Stimulated activated CD8-positive, alpha-beta memory T cell treated with anti-CD3 and anti-CD28 coated beads, Interleukin-15, amount 100 ng/mL, for 4 hours (primary cell): ENCODE measurements at places on chromosomes 3 and 15.

GRCh38 chr15:40909662-40910630, 15.7 kb downstream of the VPS18 start:
- DNase-seq = no peak

DNA sequence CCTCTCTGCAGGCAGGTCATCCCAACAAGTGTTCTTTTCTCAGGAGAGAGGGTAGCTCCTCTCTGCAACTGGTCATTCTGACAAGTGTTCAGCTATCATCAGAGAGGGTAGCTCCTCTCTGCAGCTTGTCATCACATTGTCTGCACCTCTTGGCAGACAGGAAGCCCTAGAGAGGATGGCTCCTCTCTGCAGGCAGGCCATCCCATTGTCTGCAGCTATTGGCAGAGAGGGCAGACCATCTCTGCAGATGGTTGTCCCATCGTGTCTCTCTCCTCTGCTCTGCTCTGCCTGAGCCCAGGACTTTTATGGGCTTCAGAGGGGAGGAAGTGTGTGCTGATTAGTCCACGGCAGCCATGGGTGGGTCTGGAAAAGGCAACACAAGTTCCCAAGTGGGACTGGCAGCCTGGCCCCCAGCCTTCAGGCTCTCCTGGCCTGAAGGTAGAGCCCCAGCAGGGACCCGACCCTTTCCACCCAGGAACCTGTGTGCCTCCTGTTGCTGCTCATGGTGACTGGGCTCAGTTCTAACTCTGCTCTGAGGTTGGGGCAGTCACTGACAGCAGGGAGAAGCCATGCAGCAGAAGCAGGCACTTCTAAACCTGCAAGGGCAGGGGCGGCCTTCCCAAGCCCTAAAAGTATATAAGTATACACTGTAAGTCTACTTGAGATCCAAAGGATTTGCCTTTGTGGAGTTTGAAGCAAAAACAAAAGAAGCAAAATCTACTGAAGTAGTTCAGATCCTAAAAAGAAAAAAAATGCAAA, 637.9 kb downstream of the PLOD2 start:
- DNase-seq = no peak

DNA sequence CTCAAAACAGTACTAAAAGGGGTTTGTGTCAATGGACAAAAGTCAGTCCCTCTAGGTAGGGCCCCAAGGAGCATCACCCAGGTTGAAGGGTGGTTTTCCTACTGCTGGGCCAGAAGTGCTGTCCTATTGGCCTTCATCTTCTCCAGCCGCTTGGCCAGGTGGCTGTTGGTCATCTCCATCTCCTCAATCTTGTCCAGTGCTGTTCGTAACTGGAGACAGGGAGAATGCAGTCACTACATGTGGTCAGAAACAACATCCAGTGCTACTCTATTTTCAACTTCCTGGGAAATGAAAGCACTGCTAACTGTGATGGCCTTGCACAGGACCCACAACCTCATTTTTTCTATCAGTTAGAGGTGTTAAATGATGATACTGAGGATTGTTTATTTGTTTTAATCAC, 60.4 kb downstream of the MLH1 start:
- DNase-seq = no peak

GRCh38 chr3:60573494-60573893, 677.8 kb downstream of the FHIT start:
- DNase-seq = no peak

GRCh38 chr3:187551416-187551815, 118.8 kb downstream of the SST start:
- DNase-seq = no peak

GRCh38 chr3:124206225-124207055, 214.5 kb upstream of the ROPN1 start:
- no peak for DNase-seq

- no peak for DNase-seq
These were observed 15.9 kb upstream of the DOCK3 start for GRCh38 chr3:50658831-50659230.

GRCh38 chr15:38217191-38217595, 35.4 kb upstream of the SPRED1 start:
- DNase-seq = no peak

DNA sequence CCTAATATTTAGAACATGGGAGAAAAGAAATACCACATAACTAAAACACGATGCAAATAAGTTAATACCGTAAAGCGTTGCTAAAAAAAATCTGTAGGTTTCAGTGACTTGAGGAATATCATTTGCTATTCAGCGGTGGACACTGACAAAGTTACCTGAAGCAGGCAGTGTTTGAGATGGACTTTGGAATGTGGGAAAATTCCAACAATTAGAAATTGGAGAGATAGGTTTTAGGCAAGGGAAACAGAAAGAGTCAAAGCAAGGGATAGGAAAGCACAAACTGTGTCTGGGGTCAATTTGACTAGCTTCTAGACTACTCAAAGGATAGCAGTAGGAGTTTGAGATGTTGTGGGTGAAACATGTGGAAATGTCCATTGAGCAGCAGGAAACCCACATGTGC, 173.0 kb downstream of the TIGIT start:
- DNase-seq = no peak

GRCh38 chr15:52397118-52397517, 101.5 kb upstream of the MYO5C start:
- DNase-seq = no peak
